ENCODE measurements at places on chromosomes 2 and 18. TPM values are rescaled to one million over a fixed set of nuclear protein-coding genes. Genes with fewer than 3 reads are reported as not detected.

The GPR55 gene
- total RNA-seq, result 0.38 TPM

The NYAP2 gene
- total RNA-seq, result not detected

The PAX8 gene
- total RNA-seq, result 0.45 TPM

- DNase-seq, result no peak
Measured at GRCh38 chr2:66437691-66438497, 3.0 kb downstream of the MEIS1 start.

GRCh38 chr2:98822301-98823164, 91.6 kb upstream of the MGAT4A start:
- peak; percentile 92 for DNase-seq

The IL1F10 gene
- total RNA-seq, result not detected

DNA sequence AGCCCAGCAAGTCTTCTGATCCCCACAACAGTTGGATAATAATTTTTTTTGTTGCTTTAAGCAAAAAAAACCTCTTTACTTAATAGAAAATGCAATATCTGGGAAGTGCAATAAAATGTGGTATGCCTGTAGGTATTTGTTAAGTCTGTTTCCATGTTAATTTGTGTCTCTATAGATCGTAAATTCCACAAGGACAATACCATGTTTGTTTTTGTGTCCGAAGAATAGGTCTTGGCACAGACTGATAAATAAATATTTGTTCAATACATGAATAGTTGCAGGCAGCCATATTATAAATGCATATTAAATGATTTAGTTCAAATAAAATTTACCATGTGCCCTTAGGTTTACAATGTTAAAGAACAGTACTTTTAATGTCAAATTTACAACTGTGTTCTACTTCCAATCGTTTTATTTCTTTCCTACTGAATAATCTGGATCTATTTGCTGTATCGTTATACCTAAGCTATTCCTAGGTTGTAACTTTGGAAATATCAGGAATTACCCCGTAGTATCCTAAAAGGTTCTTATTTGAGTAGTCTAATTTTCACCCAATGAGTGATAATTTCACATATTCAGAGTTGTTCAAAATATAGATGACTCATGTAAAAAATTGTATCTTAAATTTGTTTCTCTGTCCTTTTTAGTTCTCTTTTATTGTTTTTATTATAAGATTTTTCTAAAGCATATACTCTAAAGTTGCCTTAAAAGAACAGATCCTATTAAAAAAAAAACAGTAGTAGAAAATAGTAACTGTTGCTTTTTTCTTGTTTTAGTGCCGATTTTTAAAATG, 151.8 kb downstream of the EHBP1 start:
- no peak for DNase-seq

- no peak for DNase-seq
Measured at GRCh38 chr2:68901199-68901514, 30.0 kb upstream of the BMP10 start.
